Peyer's patch (tissue), 4 donors: ENCODE measurements at places on chromosomes 11 and 22. TPM values are rescaled to one million over a fixed set of nuclear protein-coding genes. Genes with fewer than 3 reads are reported as not detected.

The LDLRAD3 gene
- 14.0 TPM for total RNA-seq

The IGLL5 gene
- total RNA-seq: 1.1 TPM

GRCh38 chr22:43273902-43274484, 69.2 kb downstream of the SCUBE1 start:
- H3K4me1 ChIP-seq: no peaks in the 10 kb centered on the region
- no peak overlapping the region for H3K4me3 ChIP-seq
- no peak overlapping the region for H3K27ac ChIP-seq
- DNase-seq: peak; percentile 62
- no peaks in the 10 kb centered on the region for H3K36me3 ChIP-seq
- H3K27me3 ChIP-seq: no peaks in the 10 kb centered on the region

DNA sequence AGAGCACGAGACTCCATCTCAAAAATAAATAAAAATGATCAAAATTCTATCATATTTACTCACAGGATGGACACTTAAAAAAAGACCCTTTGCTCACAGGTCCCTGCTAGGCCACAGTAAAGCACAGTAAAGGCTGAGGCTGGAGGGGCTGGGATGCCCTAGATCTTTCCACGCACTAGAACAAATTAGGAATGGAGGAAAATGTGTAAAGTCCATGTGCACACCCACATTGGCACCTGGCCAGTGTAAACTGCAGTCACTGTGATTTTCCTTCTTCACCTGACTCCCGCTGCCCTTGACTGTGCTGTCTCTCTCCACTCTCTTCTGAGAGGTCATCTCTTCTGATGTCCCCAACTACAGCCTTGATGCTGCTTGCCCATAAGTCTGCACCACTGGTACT, 195.5 kb downstream of the EFCAB6 start:
- no peaks in the 10 kb centered on the region for H3K4me1 ChIP-seq
- H3K27ac ChIP-seq: no peak overlapping the region
- H3K36me3 ChIP-seq: no peaks in the 10 kb centered on the region

The FGF4 gene
- total RNA-seq: not detected

DNA sequence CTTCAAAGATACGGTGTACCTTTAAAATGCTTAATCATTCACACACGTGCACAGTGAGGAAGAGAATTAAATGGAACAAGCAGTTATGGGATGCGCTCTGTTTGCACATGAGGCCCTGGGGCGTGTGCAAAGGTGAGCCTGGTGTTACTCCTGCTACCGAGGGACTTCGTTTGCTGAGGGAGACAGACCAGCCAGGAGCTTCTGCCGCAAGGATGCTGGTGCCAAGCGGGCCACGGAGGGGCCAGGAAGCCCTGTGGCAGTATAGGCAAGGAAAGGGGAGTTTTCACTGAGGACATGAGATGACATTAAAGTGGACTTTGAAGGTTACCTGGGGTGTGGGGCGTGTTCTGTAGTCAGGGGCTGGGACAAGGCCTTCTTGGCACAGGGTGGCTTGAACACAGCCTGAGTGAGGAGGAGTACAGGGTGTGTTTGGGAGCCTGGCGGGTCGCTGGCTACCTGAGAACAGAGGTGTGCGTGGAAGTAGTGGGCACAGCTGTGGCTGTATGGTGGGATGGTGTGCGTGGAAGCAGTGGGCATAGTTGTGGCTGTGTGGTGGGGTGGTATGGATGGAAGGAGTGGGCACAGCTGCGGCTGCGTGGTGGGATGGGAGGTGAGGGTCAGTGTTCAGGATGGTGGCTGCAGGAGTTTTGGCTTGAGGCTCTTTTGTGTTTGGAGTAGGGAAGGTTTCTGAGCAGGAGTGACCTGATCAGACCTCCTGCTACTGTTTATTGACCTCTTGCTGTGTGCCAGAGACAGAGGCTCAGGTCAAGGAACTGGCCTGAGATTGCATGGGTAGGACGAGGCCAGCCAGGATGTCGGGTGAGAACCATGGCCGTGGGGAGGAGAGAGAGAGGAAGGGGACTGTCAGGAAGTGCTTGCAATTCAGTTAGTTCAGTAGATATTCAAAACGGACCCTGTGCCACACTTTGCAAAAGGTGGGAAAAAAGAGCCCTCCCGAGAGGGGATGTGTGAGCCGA, 13.7 kb downstream of the TBC1D22A start:
- H3K4me3 ChIP-seq: no peak overlapping the region
- H3K27ac ChIP-seq: peak overlapping the region; percentile 82
- no peaks in the 10 kb centered on the region for H3K27me3 ChIP-seq
- DNase-seq: no peak

The VPREB1 gene
- not detected for total RNA-seq

The MS4A2 gene
- total RNA-seq: 1.0 TPM

The NCF4 gene
- total RNA-seq: 175 TPM

GRCh38 chr11:72685560-72686480, 11.6 kb upstream of the PDE2A start:
- no peak for DNase-seq
- no peaks in the 10 kb centered on the region for H3K27me3 ChIP-seq
- peaks cover 10% of the 10 kb centered on the region for H3K4me1 ChIP-seq
- H3K4me3 ChIP-seq: no peak overlapping the region
- peaks cover 64% of the 10 kb centered on the region for H3K36me3 ChIP-seq

DNA sequence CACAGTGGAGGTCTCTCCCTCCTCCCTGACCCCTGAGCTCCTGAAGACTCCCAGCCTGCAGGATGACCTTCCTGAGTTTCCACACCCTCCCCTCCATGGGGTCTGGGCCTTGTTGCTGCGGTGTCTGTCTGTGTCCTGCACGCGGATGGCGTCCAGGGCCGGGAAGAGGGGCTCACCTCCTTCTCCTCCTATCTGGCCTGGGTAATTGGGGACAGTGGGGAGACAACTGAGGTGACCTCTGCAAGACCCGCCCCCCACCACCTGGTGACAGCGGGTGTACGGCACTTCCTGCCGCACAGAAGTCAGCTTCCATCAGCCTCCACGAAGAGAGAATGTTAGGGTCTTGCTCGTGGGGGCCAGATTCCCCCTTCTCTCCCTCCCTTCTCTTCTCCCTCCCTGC, 31.7 kb downstream of the LINC01488 start:
- no peak overlapping the region for H3K4me3 ChIP-seq
- DNase-seq: no peak
- H3K36me3 ChIP-seq: no peaks in the 10 kb centered on the region
- H3K27ac ChIP-seq: no peak overlapping the region
- H3K27me3 ChIP-seq: no peaks in the 10 kb centered on the region

- no peak overlapping the region for H3K27ac ChIP-seq
- no peaks in the 10 kb centered on the region for H3K27me3 ChIP-seq
- H3K36me3 ChIP-seq: no peaks in the 10 kb centered on the region
- peaks cover 4% of the 10 kb centered on the region for H3K4me1 ChIP-seq
- H3K4me3 ChIP-seq: no peak overlapping the region
Measured at GRCh38 chr22:17974087-17974486, 50.3 kb downstream of the MICAL3 start.
